Activated T-helper 17 cell treated with anti-CD3 and anti-CD28 coated beads, Interleukin-2, amount 50 U/mL, for 72 hours (primary cell): ENCODE measurements at places on chromosomes 3 and 15. TPM values are rescaled to one million over a fixed set of nuclear protein-coding genes. Genes with fewer than 3 reads are reported as not detected.

The TGM4 gene
- not detected for total RNA-seq

The GPR27 gene
- 0.32 TPM for total RNA-seq

DNA sequence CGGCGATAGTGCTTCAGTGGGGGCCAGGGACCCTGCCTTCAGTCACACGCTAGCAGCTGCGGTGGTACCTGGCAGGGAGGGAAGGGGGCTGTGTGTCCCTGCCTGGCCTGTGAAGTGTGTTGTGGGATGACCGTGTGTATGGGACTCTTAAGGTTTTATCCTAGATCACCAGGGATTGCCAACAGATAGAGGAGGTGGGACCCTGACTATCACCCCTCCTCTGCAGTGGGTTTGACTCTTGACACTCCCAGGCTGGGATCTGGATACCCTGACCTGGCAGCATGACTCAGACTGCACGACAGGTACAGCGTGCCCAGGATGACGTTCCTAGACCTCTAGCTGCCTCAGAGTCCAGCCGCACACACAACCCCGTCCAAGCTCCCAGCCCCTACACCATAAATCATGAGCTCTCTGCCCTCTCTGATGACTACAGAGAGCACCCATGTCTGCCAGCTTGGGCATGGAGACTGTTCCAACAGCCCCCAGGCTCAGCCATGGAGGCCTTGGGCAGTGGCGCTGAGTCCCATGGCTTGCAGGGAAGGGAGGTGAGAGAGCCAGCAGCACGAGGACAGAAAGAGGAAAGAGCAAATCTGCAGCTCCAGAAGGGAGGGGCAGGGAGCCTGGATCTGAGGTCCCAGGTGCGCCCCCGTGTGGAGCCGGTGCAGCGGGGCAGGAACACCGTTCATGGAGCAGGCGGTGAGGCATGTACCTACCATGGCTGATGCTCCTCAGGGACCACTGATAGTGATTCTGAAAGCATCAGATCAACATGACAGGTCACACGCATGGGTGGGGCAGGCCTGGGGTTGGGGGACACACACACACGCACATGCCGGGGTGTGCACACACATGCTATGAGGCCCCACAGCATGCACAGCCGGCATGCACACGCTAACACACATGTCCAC is 71.0 kb downstream of the ADAMTS7 start:
- H3K4me1 ChIP-seq = no peaks in the 10 kb centered on the region
- no peak overlapping the region for H3K27ac ChIP-seq
- ATAC-seq = peak; percentile 60
- H3K36me3 ChIP-seq = no peaks in the 10 kb centered on the region
- H3K27me3 ChIP-seq = peaks cover 4% of the 10 kb centered on the region
- H3K4me3 ChIP-seq = no peak overlapping the region

DNA sequence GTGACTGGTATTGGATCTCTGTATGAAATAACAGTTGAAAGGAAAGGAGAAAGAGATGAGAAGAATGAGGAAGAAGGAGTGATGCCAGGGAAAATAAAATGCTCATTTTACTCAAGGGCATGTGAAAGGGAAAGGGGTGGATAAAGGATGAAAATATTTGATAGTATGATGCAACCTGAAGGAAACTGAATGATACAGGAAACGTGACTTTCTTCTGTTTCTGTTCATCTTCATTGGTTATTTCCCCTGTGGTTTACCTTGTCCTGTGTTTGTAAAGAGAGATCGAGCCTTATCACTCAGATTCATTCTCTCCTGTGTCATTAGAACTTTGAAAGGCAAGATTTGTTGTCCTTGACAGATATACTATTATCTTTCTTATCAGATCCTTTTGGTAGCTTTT is 243.6 kb upstream of the SLITRK3 start:
- no peak overlapping the region for H3K4me3 ChIP-seq
- no peak for ATAC-seq
- no peaks in the 10 kb centered on the region for H3K27me3 ChIP-seq
- H3K4me1 ChIP-seq = no peaks in the 10 kb centered on the region

DNA sequence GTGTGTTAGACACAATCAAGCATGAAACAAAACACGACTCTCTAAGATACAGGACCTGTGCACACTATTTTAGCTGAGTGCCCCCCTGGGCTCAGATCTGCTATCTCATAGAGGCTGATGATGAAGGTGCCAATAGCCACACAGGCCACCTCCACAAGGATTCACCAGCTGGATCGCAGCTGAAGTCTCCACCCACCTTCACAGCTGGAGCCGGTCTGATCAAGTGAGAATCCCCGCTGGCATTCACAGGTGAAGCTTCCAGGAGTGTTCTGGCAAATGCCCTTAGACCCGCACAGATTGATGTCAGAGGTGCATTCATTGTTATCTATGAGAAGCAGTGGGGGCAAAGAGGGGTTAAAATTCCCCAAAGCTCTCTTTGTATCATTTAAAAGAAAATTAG is 90.1 kb downstream of the DUT start:
- no peak overlapping the region for H3K4me3 ChIP-seq
- no peaks in the 10 kb centered on the region for H3K36me3 ChIP-seq
- H3K4me1 ChIP-seq = no peaks in the 10 kb centered on the region
- H3K27me3 ChIP-seq = peaks cover 4% of the 10 kb centered on the region

DNA sequence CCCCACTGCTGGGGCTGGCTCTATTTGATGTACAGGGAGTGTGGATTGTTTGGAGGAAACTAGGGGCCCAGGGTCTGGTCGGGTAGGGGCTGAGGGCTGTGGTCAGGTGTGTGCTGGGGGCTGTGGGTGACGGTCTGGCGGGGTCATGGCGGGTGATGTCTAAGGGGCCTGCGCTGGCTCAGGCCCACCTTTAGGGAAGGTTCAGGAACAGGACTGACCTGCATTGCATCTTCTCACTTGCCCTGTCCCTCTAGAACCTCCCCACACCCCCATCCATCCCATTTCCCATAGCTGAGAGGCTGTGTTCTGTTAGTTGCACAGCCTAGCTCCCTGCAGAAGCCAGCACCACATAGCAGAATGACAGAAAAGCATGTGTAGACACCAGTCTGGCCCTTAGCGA is 39.1 kb downstream of the SCN5A start:
- no peaks in the 10 kb centered on the region for H3K36me3 ChIP-seq
- no peak for ATAC-seq
- peaks cover 4% of the 10 kb centered on the region for H3K27me3 ChIP-seq
- H3K27ac ChIP-seq = no peak overlapping the region
- H3K4me3 ChIP-seq = no peak overlapping the region

- no peak overlapping the region for H3K4me3 ChIP-seq
- H3K27ac ChIP-seq = no peak overlapping the region
- ATAC-seq = no peak
- no peaks in the 10 kb centered on the region for H3K4me1 ChIP-seq
- no peaks in the 10 kb centered on the region for H3K27me3 ChIP-seq
Measured at GRCh38 chr3:139671863-139672646, 5.7 kb downstream of the NMNAT3 start.

- H3K4me3 ChIP-seq = no peak overlapping the region
- H3K36me3 ChIP-seq = no peaks in the 10 kb centered on the region
- ATAC-seq = no peak
- no peaks in the 10 kb centered on the region for H3K4me1 ChIP-seq
- no peak overlapping the region for H3K27ac ChIP-seq
Measured at GRCh38 chr3:4247391-4247790, 55.8 kb upstream of the SETMAR start.

DNA sequence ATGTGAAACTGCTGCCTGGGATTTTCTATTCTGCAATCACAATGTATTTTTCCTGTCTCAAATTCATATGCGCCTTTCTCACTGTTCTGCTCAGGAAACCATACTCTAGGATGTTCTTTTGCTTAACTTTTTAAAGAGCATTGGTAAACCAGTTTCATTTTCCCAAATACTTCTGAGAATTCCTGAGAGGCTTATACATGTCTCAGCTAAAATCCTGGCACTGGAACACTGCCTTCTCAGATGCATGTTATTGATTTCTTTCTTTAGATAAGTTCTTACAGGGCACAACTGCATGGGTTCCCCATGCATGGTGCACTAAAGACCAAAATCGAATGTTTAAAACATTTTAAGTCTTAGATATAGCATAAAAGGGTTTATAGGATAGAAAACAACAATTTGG is 178.3 kb upstream of the PLSCR5 start:
- H3K4me3 ChIP-seq = no peak overlapping the region
- H3K27ac ChIP-seq = no peak overlapping the region
- no peak for ATAC-seq
- H3K36me3 ChIP-seq = no peaks in the 10 kb centered on the region
- H3K27me3 ChIP-seq = no peaks in the 10 kb centered on the region
- H3K4me1 ChIP-seq = no peaks in the 10 kb centered on the region
